ENCODE measurements at places on chromosomes 16 and 17. TPM values are rescaled to one million over a fixed set of nuclear protein-coding genes. Genes with fewer than 3 reads are reported as not detected.

- DNase-seq = peak; percentile 37
Measured at GRCh38 chr16:57503366-57503765, 17.1 kb upstream of the DOK4 start.

GRCh38 chr16:86718118-86718517, 139.8 kb downstream of the FOXL1 start:
- DNase-seq = no peak

The MYH1 gene
- total RNA-seq = not detected

GRCh38 chr17:65370669-65371131, 190.7 kb downstream of the AXIN2 start:
- no peak for DNase-seq

DNA sequence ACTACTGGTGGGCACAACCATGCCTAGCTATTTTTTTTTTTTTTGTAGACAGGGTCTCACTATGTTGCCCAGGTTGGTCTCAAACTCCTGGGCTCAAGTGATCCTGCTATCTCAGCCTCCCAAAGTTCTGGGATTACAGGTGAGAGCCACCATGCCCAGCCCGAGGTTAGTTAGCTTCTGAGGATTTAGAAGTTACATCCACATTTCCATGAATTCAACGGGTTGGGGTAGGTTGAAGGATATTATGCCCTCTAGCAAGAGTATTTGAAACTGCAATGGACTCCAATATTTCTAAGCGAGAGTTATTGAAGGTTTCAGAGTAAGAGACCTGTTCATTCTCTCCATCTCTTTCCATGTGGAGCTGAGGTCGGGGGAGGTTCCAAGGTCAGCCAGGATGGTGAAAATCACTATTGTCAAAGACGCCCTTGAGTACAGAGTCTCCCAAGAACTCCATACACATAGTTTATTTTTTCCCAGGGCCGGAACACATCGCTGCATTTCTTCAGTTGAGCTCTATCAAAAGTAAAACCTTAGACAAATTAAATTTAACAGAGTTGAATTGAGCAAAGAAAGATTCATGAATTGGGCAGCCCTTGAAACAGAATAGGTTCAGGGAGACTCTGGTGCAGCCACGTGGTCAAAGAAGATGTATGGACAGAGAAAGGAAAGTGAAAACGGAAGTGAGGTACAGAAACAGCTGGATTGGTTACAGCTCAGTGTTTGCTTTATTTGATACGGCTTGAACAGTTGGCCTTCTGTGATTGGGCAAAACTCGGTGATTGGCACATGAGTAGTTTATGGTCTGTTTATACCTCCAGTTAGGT, 19.0 kb upstream of the ITPRIPL2 start:
- DNase-seq = no peak

DNA sequence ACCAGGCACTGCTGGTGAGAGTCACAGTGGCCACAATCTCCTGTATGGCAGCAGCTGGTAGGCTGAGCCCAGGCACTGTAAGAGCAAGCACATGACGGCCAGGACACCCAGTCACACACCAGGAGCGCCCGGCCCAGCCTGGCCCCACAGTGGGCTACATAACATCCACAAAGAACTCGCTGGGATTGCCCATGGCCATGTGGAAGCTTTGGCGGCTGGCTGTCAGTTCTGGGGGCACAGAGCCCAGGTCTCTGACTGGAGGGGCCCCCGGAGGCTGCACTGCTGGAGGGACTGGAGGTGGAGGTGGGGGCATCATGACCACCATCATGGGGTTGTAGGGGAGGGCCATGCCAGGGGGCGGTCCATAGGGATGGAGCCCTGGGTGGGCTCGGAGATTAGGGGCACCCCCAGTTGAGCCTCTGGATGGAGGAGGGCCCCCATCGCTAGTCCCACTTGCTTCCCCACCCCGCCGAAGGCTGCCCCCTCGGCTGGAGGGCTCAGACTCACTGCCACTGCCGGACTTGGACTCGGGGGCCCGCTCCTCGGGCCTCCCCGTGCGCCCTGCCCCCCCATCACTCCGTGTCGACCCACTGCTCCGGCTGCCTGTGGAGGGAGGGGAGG, 6.1 kb downstream of the ACADVL start:
- no peak for DNase-seq

GRCh38 chr16:46573008-46573833, 48.0 kb downstream of the SHCBP1 start:
- no peak for DNase-seq

The ACAP1 gene
- total RNA-seq = 14.9 TPM

The BCL6B gene
- total RNA-seq = 12.6 TPM

- DNase-seq = no peak
Measured at GRCh38 chr17:43799047-43799446, 18.8 kb downstream of the CFAP97D1 start.

The MEIOC gene
- total RNA-seq = not detected

- no peak for DNase-seq
Measured at GRCh38 chr17:40283662-40284061, 4.0 kb upstream of the CDC6 start.

The ITGAX gene
- 1.2 TPM for total RNA-seq

DNA sequence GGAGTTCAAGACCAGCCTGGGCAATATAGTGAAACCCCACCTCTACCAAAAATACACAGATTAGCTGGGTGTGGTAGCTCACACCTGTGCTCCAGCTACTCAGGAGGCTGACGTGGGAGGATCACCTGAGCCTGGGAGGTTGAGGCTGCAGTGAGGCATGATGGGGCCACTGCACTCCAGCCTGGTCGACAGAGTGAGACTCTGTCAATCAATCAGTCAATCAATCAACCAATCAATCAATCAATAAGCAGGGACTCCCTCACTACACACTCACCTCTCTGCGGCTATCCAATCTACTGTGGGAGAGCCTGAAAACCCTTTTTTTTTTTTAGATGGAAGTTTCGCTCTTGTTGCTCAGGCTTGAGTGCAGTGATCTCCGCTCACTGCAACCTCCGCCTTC, 31.6 kb downstream of the CPSF4L start:
- DNase-seq = no peak

DNA sequence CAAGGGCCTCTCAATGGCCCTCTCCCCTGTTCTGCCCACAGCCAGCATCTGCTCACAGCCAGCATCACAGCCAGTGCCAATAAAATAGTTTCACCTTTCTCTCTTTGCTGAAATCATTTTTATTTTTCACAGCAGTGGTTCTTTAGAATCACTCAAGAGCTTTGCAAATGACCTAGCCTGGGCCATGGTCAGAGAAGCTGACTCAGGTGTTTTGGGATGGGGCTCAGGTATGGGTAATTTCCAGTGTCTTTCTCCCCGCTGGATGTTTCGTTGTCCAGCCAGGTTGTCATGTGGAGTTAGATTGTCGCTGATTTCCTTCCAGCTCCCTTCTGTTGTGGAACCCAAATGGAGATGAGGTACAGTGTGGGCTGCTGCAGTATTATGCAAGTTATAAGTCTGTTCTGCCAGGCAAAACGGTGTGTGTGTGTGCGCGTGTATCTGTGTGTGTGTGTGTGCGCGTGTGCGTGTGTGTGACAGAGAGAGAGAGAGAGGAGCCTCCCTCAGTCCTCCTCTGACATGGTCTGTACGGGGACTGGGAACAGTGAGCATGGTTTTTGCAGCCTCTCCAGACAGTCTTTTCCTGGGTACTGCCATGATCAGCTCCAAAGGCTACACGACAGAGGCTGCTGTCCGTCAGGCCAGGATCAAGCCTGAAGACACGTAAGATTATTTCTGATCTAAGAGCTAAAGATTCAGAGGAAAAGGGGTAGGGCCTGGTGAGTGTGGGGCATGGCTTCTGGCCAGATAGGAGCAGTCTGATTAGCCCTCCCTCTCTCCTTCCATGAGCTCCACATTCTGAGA, 1.4 kb upstream of the PMP22 start:
- no peak for DNase-seq

DNA sequence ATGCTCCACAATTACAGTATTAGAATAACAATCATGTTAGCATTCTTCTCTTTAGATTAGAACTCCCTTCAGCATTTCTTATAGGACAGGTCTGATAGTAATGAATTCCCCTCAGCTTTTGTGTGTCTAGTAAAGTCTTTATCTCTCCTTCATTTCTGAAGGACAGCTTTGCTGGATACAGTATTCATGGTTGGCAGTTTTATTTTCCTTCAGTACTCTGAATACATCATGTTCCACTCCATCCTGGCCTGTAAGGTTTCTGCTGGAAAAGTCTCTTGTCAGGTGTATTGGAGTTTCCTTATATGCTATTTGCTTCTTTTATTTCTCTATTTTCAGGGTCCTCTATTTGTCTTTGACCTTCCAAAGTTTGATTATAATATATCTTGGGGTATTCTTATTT, 4.0 kb upstream of the ABCA10 start:
- no peak for DNase-seq

The MRPL45 gene
- 38.0 TPM for total RNA-seq

DNA sequence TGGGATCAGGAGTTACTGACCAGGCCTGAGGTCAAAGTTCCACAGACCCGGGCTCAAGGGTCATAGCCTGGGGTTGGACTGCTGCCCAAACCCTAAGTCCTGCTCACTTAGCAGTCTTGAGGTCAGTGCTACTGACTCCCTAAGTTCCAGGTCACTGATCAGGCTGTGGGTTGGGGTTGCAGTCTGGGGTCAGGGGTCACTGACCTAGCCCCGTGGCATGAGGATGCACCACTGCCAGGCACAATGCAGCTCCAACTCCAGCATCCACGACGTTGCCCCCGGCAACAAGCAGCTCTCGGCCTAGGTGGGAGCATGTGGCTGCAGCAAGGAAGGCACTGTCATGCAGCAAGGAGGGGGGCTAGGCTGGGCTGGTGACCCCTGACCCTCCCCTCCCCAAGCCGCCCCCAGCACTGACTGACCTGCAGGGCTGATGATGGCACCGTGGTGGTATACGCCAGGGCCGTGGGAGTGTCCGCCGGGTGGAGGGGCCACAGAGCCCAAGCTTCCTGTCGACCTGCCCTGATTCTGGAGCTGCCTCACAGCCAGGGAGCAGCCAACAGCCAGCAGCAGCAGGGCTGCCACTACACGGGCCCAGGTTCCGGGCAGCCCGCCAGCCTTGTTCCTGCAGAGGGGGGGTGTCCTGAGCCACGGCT, 1.1 kb downstream of the GGT6 start:
- peak; percentile 32 for DNase-seq

DNA sequence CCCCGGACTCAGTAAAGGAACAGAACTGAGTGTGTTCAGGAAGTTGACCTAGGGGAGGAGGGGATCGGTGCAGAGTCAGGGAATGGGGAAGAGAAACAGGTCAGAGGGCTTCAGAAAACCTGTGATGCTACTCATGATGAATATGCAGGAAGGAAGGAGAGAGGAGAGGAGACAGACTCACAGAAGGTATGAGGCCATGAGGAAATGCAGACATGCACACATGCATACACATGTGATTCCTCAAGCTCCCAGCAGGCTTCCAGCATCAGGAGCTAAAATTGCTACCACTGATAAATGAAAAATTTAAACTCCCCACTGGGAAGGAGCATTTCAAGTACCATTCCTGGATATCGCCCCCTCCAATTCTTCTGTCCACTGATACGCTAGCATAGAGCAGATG, 262.6 kb downstream of the SLC39A11 start:
- no peak for DNase-seq

DNA sequence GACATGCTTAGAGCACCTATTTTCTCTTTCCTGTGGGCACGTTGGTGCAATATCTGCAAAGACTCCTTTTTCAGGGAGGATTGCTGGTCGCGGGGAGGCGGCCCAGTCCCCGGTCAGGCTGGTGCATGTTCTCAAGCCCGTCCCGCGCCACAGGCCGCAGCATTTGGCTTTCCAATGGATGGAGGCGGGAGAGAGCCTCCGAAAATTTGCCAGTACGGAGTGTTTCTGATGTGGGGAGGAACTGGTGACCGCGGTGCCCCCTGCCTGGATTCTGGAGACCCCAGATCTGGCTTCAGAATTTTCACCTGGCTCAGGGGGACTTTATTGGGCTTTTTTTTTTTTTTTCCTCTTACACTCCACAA, 2.3 kb downstream of the CMIP start:
- no peak for DNase-seq

Measured in Right ventricle myocardium superior (tissue), 1 donor.